ENCODE measurements at places on chromosomes 11 and 22.

DNA sequence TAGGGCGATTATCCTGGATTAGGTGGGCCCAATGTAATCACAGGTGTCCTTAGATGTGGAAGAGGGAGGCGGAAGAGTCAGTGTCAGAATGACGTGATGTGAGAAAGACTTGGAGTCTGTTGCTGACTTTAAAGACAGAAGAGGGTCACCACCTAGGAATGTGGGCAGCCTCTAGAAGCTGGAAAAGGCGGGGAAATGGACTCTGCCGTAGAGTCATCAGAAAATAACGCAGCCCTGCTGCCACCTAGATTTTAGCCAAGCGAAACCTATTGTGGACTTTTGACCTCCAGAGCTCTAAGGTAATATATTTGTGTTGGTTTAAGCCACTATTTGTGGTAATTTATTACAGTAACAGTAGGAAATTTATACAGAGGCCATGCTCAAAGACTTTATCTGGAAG is 4.8 kb downstream of the DDX10 start:
- no peak overlapping the region for H3K27ac ChIP-seq
- no peaks in the 10 kb centered on the region for H3K27me3 ChIP-seq
- H3K36me3 ChIP-seq = peaks cover 2% of the 10 kb centered on the region
- no peak for DNase-seq
- no peak overlapping the region for H3K4me3 ChIP-seq
- H3K4me1 ChIP-seq = no peaks in the 10 kb centered on the region

DNA sequence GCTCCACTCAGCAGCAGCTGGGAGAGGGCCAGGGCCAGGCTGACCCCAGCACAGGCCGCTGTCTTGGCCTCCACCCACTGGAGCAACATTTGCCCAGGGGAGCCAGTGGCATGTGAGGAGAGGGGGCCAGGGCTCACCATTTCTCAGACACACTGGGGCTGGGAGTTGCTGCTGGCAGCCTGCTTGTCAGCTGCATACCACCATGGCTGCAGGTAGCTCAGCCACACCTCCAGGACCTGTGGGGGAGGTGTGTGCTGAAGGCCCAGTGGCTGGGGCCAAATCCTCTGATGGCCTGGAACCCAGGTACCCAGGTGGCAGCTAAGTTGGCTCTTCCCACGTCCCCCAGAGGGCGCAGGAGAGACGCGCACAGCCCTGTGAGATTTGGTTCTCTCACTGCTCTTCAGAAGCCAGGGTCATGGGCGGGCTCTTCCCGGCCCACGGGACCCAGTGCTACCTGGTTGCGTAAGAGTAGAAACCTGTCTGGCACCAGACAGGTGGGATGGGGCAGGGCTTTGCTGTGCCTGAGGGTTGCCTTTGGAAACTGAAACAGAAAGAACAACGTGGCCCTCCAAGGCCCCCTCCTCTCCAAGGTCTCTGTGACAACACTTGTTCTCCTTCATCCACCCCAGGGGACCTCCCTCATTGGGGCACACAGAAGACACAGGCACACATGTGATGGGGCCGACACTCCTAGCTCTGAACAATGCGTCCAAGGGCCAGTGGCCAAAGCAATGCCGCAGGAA is 98.8 kb downstream of the MED15 start:
- no peaks in the 10 kb centered on the region for H3K4me1 ChIP-seq
- H3K27me3 ChIP-seq = no peaks in the 10 kb centered on the region
- H3K4me3 ChIP-seq = no peak overlapping the region
- H3K27ac ChIP-seq = no peak overlapping the region
- no peak for DNase-seq

- H3K4me1 ChIP-seq = no peaks in the 10 kb centered on the region
- H3K27ac ChIP-seq = no peak overlapping the region
- H3K4me3 ChIP-seq = no peak overlapping the region
- H3K36me3 ChIP-seq = no peaks in the 10 kb centered on the region
- DNase-seq = no peak
- H3K27me3 ChIP-seq = no peaks in the 10 kb centered on the region
Measured at GRCh38 chr11:87019613-87020271, 18.0 kb upstream of the TMEM135 start.

DNA sequence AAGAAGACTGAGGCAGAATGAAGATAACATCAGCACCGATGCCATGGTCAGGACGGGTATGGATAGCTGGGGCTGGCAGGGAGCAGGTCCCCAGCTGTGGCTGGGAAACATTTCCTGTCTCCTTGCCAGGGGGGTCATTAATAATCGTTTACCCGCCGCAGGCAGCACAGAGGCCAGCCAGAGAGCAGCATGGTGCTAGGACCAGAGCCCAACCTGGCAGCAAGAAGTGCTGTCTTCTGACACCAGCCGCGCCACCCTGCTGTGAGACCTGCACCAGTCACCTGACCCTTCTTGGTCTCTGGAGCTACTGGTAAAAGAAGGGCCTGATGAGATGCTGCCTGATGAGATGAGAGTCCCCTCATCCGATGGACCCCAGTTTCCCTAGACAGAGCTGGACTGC is 36.3 kb downstream of the PDE2A start:
- H3K4me1 ChIP-seq = no peaks in the 10 kb centered on the region
- DNase-seq = no peak
- no peaks in the 10 kb centered on the region for H3K27me3 ChIP-seq
- H3K27ac ChIP-seq = no peak overlapping the region
- H3K36me3 ChIP-seq = no peaks in the 10 kb centered on the region

GRCh38 chr11:64331569-64332371 is 8.2 kb upstream of the CCDC88B start:
- no peak overlapping the region for H3K27ac ChIP-seq
- no peaks in the 10 kb centered on the region for H3K27me3 ChIP-seq
- H3K36me3 ChIP-seq = no peaks in the 10 kb centered on the region
- DNase-seq = peak; percentile 91
- no peak overlapping the region for H3K4me3 ChIP-seq

GRCh38 chr11:124551189-124551588 is 7.7 kb upstream of the OR8B12 start:
- H3K27ac ChIP-seq = no peak overlapping the region
- no peaks in the 10 kb centered on the region for H3K27me3 ChIP-seq

DNA sequence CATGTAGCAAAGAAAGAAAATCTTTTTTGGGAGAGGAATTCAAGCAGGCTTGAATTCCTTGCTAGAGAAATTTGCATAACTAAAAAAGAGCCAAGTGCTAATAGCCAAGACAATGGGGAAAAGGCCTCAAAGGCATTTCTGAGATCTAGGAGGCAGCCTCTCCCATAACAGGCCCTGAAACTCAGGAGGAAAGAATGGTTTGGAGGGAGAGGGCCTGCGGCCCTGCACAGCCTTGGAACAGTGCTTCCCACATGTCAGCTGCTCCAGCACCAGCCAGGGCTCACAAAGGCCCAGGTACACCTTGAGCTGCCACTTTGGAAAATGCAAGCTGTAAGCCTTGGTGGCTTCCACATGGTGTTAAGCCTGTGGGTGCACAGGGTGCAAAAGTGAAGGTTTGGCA is 55.5 kb upstream of the TSPAN18 start:
- no peak overlapping the region for H3K4me3 ChIP-seq
- no peak overlapping the region for H3K27ac ChIP-seq
- H3K27me3 ChIP-seq = no peaks in the 10 kb centered on the region
- no peak for DNase-seq
- no peaks in the 10 kb centered on the region for H3K4me1 ChIP-seq

DNA sequence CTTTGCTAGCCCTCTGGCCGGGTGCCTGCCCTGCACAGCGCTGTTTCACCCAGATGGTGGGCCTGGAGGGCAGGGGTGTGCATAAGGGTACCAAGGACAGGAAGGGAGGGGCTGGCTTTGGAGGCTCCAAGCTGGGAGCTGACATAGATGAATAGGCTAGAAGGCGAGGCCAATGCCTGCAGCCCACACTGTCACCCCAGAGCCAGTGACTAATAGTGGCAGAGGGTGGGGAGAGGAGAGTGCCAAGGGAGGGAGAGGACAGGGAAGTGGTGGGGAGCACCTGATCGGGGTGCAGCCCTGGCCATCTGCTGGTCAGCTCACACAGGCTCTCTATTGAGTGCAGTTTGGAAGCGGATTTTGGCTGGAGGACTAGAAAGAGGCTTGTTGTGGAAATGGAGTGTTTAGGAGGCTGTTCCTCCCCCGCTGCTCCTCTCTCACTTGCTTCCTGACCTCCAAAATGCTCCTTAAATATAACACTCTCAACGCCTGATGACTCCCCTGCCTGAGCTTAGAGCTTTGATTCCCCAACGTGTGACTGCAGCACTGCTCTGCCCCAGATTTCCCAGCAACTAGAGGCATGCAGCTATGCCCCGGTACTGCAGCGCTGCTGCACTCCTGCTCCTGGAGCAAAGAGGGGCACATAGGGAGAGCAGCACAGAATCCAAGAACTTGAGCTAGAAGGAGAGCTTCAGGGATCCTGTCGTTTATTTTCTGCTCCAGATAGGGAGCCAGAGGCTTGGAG is 89.2 kb downstream of the GRAMD1B start:
- H3K27ac ChIP-seq = no peak overlapping the region
- DNase-seq = no peak
- H3K27me3 ChIP-seq = no peaks in the 10 kb centered on the region
- no peak overlapping the region for H3K4me3 ChIP-seq

DNA sequence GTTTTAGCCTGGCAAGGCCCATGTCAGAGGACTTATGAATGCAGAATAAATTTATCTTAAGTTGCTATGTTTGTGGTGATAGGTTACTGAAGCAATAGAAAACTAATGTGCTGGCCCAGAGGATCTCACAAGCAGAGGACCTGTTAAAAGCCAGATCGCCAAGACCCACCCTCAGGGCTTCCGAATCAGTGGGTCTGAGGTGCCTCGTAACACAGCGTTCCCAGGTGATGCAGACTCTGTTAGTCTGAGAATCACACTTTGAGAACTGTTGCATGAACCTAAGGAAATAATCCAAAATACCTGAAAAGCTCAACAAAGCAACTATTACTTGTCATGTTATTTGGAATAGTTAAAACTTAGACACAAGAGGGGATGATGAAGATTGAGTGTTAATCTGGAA is 6.7 kb upstream of the SCARF2 start:
- H3K27ac ChIP-seq = no peak overlapping the region
- H3K27me3 ChIP-seq = no peaks in the 10 kb centered on the region
- DNase-seq = peak; percentile 9
- no peaks in the 10 kb centered on the region for H3K4me1 ChIP-seq
- no peaks in the 10 kb centered on the region for H3K36me3 ChIP-seq
- H3K4me3 ChIP-seq = no peak overlapping the region

- no peak for DNase-seq
- peak overlapping the region; percentile 60 for H3K4me3 ChIP-seq
- peaks cover 8% of the 10 kb centered on the region for H3K36me3 ChIP-seq
- H3K4me1 ChIP-seq = no peaks in the 10 kb centered on the region
- no peak overlapping the region for H3K27ac ChIP-seq
Measured at GRCh38 chr22:37848587-37849088, 581 bp upstream of the EIF3L start.

GRCh38 chr22:42287174-42287890 is 16.9 kb upstream of the TCF20 start:
- no peak overlapping the region for H3K4me3 ChIP-seq
- H3K27me3 ChIP-seq = no peaks in the 10 kb centered on the region
- H3K4me1 ChIP-seq = no peaks in the 10 kb centered on the region

- H3K27ac ChIP-seq = no peak overlapping the region
- no peaks in the 10 kb centered on the region for H3K27me3 ChIP-seq
- H3K4me1 ChIP-seq = no peaks in the 10 kb centered on the region
- no peak for DNase-seq
- no peaks in the 10 kb centered on the region for H3K36me3 ChIP-seq
Measured at GRCh38 chr11:133889893-133890292, 44.6 kb upstream of the SPATA19 start.

GRCh38 chr11:88553204-88553603 is 215.7 kb upstream of the CTSC start:
- H3K27me3 ChIP-seq = no peaks in the 10 kb centered on the region
- no peak for DNase-seq
- no peaks in the 10 kb centered on the region for H3K4me1 ChIP-seq
- H3K27ac ChIP-seq = no peak overlapping the region
- no peak overlapping the region for H3K4me3 ChIP-seq

- H3K27ac ChIP-seq = no peak overlapping the region
- no peaks in the 10 kb centered on the region for H3K4me1 ChIP-seq
- no peak overlapping the region for H3K4me3 ChIP-seq
- H3K27me3 ChIP-seq = no peaks in the 10 kb centered on the region
- no peak for DNase-seq
Measured at GRCh38 chr11:87076260-87076783, 38.6 kb downstream of the TMEM135 start.

DNA sequence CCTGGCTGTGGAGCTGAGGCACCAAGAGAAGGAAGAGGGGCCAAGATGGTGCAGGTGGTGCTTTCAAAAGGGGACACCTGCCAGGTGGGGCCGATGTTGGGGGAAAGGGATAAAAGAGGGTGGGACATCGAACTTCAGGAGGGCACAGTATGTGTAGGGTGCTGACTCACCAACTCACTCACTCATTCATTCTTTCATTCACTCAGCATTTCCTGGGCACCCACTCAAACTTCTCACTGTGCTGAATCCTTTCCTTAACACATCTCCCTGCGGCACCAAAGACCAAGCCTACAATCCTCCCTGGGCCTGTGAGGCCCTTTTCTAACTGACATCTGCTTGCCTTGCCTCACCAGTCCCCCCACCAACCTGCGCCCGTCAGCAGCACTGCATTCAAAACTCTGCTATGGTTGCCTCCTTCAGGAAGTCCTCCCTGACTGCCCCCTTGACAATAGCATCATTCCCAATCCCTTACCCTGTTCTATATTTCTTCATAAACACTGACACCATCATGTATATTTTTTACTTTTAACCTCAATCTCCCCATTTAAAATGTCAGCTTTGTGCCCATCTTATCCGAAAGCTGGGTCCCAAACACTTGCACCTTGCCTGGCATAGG is 246.6 kb downstream of the MN1 start:
- no peaks in the 10 kb centered on the region for H3K36me3 ChIP-seq
- no peak for DNase-seq
- H3K4me3 ChIP-seq = no peak overlapping the region
- no peaks in the 10 kb centered on the region for H3K27me3 ChIP-seq
- no peak overlapping the region for H3K27ac ChIP-seq

DNA sequence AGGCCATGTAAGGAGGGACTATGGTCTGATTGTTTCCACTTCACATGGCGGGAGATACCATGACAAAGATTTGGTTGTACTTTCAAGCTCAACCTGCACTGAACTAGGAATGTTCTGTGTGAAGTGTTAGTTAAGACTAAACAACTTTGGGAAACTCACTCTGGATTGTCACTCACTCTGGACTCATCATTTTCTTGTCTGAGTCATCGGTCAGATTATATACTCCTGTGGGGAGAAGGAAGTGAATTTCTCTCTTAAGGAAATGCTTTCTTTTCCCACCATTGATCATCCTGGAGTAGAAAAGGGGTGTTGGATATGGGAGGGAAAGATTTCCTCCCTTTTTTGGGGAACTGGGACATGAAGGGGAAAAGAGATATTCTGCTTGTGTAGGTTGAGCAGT is 26.9 kb upstream of the CAT start:
- no peaks in the 10 kb centered on the region for H3K4me1 ChIP-seq
- DNase-seq = no peak
- H3K27ac ChIP-seq = no peak overlapping the region
- no peak overlapping the region for H3K4me3 ChIP-seq

All from aorta (tissue), 5 donors.